ENCODE measurements at places on chromosomes 13 and 19. TPM values are rescaled to one million over a fixed set of nuclear protein-coding genes. Genes with fewer than 3 reads are reported as not detected.

Gene HNRNPUL1
- 168 TPM for total RNA-seq

Gene VAV1
- total RNA-seq, result 0.14 TPM

DNA sequence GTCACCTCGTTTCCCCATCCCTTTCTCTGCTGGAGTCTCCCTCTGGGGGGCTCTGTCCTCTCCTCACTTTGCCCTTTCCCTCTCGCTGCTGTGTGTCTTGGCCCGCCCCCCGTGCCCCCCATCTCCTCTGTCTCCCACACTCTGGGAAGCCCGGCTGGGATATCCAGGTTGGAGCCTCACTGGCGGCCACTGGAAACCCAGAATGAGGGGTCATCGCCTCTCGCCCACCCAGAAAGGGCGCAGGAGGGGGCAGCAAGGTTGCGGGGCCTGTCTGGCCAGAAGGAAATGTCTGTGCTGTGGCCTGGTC is 15.6 kb downstream of the CCDC97 start:
- no peak for DNase-seq

DNA sequence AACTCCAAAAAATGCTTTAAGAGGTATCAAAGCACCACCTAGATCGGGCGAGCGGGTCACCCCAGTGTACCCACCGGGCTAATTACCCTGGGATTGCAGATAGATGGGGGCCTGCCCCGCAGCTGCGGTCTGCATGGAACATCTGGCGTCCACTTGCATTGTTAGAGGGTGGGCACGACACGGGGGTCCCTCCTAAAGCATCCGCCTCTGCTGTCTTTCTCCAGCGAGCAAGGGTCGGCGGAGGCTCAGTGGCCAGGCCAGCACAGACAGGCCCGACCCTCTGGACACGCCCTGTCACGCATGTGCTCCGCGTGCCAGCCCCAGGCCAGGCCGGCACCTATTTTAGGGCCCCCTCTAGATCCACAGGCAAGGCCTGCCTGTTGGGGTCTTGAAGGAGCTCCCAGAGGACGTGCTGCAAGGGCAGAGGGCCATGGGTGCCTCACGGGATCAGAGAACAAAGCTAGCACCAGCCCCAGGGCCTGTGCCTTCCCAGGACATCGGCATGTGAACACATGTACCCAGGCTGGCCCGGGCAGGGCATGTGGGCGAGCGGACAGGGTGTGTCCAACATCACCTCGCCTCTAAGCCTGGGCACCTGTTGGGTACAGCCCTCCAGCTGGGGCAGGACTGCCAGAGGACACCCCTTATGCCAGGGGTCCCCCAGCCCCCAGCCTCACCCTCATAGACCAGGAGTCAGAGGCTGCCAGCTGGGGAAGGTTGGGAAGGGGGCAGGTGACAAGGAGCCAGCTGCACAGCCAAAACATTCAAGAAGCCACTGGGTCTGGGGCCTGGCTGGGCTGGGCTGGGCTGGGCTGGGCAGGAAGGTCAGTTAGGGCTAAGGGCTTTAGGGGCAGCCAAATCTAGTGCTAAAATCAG is 35.6 kb upstream of the NANOS3 start:
- DNase-seq, result no peak

DNA sequence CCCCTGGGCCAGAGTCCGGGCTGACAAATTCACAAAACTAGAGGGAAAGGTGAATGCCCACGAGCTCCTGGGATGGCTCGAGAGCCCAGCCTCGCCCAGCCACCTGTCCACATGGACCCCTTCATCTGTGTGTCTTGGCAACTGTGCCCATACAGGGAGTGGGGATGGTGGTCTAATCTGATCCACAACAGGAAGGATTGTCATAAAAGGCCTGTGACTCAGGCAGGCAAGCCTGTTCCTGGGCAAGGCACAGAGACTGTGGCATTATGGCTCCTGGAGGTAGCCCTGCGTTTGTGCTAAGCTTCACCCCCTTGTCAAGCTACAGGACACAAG is 20.0 kb downstream of the CAPS start:
- DNase-seq, result no peak
